ENCODE measurements at places on chromosomes 11 and 22.

GRCh38 chr11:46360878-46361277, 13.6 kb downstream of the DGKZ start:
- DNase-seq = no peak

GRCh38 chr11:106331176-106331575, 253.7 kb downstream of the AASDHPPT start:
- DNase-seq = no peak

- DNase-seq = no peak
Observed at GRCh38 chr22:27100789-27101188, 443.4 kb downstream of the MIAT start.

DNA sequence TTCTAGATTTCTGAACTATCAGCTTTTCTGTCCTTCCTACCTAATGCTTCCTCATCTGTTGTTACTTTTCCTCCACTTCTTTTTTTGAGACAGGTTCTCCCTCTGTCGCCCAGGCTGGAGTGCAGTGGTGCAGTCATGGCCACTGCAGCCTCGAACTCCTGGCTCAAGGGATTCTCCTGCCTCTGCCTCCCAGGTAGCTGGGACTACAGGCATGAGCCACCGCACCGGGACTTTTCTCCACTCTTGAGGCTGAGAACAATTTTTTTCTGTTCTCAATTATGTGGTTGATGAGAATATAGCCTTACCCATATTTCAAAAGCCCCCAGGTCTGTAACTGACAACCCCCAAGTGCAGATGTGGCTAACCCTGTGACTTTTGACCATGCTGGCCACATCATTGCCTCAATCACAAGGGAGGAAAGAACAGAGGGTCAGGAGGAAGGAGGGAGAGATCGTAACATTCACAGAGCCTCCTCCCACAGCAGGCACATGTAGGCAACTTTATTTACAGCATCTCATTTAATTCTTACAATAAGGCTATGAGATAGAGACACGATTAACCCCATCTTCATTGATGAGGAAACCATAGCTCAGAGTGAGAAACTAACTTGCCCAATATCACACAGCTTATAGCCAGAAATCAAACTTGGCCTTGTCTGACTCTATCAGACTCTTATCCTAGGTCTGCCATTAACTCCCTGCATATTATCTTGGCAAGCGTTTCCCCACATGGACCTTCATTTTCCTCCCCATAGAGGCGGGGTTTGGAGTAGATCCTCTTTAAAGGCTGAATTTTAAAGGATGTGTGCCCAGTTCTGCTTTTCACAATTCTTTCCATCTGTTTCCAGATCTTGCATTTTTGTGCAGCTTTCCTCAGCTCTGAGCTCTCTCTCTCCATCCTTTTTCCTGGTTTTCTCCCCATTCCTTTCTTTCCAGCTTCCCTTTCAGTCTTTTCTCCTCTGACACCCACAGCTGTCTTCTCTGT, 9.6 kb downstream of the POU2F3 start:
- DNase-seq = no peak

DNA sequence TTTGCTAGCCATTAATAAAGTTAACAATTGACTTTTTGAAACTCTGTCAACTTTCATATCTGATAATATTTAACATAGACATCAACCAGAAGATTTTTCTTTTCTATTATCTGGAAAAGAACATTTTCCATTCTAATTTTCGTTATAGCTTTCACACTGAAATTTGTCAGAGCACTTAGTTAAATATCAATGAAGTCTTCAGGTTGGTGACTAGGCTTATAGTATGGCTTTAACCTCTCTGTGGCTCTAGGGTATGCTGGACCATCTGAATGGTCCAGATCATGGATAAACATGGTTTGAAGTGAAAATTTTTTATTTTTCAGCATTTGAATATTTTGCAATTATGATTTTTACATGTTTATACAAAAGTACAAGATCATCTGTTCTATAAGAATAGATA, 548.1 kb downstream of the CNTN5 start:
- no peak for DNase-seq

DNA sequence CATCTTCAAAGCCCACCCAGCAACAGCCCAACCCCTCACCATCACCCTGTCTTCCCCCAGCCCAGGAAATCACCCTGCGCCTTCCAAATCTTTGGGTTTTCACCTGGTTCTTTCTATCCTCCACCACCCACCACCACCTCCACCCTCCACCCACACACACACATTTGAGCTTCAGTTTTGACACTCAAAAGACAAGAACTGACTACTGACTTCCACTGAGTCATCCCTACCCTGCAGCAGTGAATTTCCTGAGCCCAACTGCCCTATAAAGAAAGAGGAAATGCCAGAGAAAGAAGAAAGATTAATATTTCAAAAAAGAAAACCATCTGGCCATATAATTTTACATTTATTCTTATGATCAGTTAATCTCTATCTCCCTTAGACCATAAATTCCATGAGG, 137.5 kb downstream of the CHST1 start:
- DNase-seq = no peak

- DNase-seq = no peak
Observed at GRCh38 chr11:35725885-35726284, 63.3 kb downstream of the TRIM44 start.

DNA sequence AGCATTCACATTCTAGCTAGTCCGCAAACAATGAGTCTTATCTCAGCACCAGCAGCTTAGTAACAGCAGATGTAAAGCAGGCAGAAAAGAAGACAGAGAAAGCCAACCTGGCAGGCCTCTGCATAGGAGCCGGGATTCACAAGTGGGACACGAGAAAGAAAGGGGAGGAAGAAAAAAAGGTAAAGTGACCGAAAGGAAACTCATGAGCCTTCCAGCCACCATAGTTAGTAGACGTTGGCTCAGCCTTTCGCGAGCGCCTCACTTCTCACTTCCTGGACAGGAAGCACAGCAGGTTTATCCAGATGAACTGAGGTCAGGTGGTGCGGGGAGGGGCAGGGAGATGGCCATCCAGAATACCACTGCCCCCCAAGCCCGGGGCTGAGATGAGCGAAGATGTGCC, 19.7 kb upstream of the KAT5 start:
- DNase-seq = no peak

DNA sequence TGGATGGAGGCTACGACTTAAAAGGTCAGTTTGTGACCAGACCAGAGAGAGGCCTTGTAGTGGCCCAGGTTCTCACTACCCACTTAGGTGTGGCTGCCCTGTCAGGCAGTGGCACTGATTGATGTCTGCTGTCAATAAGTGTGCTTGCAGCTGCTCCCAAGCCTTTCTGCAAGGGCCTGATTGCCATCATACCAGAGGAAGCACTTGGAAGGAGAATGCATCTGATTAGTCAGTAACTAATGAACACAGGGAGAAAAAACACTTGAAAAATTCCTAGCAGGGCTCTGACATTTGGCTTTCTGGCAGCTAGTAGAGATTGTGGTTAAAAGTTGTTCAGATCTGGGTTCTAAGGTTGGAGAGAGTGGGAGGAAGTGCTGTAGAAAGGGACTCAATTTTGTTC, 107.5 kb downstream of the NAV2 start:
- no peak for DNase-seq

GRCh38 chr11:43145653-43146052, 166.1 kb upstream of the API5 start:
- no peak for DNase-seq

DNA sequence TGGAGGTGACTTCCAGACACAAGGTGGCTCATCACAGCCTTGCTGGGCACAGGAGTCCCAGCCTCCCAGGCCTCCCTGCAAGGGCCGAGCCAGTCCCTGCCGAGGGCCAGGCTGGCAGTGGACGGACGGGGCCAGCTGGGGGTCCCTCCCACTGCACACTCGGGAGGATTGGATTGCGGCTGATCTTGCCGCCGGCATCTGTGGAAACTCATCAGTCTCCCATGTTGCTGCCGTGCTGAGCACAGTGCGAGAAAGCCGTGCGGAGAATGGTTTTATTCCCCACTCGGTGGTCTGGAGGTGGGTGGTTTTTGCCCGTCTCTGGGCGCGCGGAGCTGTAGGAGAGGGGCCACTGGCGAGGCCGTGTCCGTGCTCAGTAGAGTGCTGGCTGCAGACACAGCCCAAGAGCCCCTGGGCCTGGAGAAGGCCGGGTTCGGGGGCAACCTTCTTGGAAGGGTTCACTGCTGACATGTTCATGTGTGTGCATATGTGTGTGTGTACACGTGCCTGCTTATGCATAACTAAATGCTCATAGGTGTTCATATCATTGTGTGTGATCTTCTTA, 1246.4 kb downstream of the BRD1 start:
- no peak for DNase-seq

DNA sequence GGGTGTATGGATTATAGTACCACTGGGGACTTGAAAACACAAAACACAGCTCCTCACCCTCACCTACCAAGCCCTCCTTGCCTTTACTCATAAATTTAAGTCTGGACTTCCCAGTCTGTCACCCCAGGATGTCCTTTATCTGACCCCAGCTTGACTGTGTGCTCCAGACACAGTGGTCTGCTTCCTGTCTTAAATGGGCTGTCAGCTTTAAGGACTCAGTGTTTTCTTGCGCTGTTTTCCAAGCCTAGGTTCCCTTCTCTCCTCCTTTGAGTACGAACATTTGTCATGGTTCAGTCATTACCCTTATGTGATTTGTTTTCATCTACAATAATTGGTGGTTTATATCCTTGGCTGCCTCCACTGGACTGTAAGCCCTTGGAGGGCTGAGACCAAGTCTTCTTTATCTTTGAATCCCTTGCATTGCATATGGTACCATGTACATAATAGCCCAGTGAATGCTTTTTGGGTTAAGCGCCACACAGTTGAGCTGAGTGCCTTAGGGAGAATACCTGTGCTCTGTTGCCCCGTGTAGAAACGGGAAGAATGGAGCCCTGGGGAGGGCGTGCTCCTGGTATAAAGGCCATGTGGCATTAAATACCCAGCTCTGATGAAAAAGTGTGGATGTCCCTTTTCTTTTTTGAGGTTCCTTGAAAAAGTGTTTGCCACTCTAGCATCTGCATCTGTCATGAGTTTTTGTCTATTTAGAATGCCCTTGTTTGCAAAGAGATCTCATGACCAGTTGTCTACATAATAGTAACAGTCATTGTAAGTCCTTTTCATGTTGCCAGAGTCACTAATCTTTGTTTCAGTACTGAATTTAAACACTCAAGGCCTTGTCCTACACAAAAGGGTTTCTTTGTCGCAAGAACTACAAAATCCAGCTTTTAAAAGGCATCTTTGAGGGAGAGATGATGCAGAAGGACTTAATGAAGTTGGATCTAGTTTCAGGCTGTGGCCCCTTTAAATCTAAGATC, 14.0 kb downstream of the PANX1 start:
- no peak for DNase-seq

GRCh38 chr11:65116370-65117205, 913 bp downstream of the ZNHIT2 start:
- no peak for DNase-seq

GRCh38 chr11:70675697-70676374, 277.5 kb downstream of the CTTN start:
- no peak for DNase-seq

GRCh38 chr22:36180038-36180880, 19.7 kb upstream of the APOL3 start:
- no peak for DNase-seq

DNA sequence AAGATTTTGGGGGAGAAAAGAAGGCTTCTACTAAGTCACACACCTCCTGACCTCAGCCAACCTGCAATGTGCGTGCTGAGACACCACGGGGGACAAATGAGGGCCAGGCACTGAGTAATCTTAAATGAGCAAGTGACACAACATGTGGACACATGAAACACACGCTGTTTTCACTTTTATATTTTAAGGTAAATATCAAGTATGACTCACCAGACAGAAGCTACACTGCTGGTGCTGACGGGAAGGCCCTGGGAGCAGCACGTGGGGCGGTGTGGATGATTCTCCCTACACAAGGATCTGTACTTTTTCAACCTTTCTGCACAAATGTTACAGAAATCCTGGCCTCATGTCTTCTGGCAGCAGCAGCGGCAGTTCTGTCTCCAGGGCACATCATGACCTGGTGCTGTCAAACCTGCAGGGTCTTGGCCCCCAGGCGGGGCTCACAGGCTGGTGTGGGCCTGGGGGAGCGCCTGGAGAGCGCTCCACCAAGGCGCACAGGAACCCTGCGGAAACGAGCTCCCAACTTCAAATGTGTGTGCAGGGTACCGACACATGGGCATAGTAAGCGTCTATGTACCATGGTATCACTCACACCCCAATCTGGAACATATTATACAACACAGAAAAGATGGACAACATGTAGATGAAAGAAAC, 61.7 kb downstream of the DGCR2 start:
- DNase-seq = no peak

DNA sequence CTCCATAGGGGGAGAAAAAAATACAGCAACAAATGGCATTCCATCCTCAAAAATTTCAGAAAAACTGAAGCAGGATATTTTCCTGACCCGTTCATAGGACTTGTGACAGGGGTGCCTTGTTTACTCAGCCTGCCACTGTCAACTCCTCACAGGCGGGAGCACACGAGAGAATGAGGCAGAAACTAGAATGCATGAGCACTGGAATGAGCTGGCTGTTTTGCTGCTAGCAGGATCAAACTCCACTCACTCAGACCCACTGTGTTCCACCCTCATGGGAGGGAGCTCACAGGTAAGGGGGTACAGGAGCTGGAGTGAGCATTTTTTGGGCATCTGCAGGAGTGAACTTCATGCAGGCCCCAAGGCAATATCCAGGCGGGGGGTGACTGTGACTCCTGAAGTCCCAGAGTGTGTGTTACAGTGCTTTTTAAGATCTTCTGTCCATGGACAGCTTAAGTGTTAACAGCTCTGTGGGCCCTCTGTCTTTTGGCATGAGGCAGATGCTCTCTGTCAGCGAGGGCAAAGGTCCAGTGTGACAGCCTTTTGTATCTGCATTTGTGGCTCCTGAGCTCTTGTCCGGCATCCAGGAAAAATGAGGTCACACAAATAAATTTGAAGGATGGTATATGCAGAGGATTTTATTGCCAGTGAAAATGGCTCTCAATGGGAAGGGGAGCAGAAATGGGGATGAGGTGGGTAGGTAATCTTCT, 905.7 kb upstream of the TENM4 start:
- no peak for DNase-seq

GRCh38 chr11:102110761-102111010, 439 bp downstream of the YAP1 start:
- DNase-seq = no peak

DNA sequence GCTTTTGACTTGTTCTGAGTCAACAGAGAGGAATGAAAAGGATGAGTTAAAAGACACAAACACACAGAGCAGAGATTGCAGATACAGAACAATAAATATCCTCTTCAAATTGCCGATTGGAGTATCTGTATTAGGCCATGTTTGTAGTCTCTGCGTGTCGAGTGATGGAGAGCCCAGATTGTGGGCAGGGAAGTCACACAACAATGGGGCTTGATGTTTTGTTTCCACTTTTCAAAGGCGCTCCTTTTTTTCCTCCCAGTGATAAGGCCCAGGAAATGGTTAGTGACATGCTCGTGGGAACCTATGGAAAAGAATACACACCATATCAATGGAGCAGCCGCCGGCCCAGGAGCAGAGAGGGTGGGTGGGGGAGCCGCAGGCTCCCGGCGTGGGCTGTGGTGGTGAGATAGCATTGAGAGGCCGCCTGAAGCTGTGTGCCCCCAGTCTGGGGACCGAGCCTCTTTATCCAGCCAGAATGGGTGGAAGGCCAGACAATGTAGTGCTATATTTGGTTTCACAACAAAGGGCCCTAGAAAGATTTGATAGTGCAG, 555.9 kb downstream of the INSC start:
- DNase-seq = no peak

GRCh38 chr11:33588056-33588455, 112.6 kb downstream of the C11orf91 start:
- no peak for DNase-seq
